ENCODE measurements at places on chromosomes 16 and 17.

DNA sequence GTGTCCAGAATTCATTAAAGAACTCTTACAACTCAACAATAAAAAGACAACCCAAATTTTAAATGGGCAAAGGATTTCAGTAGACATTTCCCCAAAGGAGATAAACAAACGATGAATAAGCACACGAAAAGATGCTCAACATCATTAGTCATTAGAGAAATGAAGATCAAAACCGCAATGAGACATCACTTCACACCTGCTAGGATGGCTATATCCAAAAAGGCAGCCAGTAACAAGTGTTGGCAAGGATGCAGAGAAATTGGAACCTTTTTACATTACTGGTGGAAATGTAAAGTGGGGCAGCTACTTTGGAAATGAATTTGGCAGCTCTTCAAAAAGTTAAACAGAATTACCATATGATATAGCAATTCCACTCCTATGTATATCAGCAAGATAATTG, 42.0 kb downstream of the PITPNM3 start:
- no peak for DNase-seq

- no peak for DNase-seq
These were observed 2.8 kb upstream of the IRX3 start for GRCh38 chr16:54289242-54289944.

DNA sequence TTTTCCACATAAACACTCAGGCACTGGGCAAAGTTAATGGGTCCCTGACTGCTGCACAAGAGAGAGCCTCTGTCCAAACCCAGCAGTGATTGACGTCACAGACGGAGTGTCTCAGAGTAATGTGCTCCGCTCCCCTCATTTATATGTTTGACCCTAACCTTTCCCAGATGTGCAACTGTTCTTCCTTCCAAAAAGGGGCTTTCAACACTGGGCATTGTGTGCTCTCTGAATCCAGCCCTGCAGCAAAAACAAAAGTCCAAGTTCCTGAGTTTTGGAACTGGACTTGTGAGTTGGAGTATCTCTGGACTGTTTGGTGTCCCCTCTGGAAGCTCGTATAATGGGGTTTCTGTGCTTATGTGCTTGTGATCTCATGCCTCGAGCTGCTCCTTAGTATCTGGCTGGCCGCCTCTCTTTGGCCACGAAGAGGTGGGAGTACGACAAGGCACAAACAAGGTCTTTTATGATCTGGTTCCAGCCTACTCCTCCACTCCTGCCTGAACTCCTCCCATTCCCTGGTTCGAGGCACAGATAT, 76.4 kb upstream of the SMIM36 start:
- DNase-seq, result no peak

- no peak for DNase-seq
These were observed 17.8 kb downstream of the ZZEF1 start for GRCh38 chr17:4124999-4125398.

DNA sequence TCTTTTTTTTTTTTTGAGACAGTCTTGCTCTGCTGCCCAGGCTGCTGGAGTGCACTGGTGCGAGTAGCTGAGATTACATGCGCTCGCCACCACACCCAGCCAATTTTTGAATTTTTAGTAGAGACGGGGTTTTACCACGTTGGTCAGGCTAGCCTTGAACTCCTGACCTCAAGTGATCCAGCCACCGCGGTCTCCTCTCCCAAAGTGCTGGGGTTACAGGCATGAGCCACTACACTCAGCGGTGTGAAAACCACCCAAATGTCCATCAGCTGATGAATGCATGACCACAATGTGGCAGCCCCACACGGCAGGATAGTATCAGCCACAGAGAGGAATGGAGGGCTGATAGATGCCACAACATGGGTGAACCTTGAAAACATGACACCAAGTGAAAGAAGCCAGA, 2.1 kb downstream of the P2RX5 start:
- no peak for DNase-seq

GRCh38 chr17:65978871-65979270, 213.1 kb downstream of the CEP112 start:
- no peak for DNase-seq

DNA sequence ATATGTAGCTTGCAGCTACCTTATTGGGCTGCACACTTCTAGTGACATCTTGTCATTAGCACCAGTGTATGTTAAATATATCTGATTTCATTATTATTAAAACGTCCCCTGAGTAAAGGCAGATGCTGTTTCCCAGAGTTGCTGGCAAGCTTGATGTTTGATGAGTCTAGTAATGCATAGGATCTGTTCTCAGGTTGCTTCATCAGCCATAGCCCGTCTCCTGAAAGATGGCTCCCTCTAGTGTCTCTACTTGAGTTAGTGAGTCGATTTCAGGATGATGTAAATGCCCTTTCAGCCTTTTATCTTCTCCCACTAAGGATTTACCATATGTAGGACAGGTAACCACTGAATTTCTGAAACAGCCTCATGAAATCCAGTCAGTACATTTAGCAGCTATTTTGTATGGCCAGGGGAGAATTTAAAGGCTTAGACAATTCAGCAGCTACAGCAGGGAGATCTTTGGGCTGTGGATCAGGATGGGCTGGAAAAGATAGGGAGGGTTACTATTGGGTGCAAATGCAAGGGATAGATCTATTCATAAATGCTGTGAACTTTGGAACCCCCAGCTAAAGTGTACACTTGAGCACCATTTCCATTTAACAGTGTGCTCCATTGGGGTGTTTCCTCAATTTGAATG, 376.3 kb downstream of the CNTNAP4 start:
- DNase-seq, result no peak

GRCh38 chr17:77769215-77769614, 189.3 kb upstream of the TNRC6C start:
- DNase-seq, result no peak

DNA sequence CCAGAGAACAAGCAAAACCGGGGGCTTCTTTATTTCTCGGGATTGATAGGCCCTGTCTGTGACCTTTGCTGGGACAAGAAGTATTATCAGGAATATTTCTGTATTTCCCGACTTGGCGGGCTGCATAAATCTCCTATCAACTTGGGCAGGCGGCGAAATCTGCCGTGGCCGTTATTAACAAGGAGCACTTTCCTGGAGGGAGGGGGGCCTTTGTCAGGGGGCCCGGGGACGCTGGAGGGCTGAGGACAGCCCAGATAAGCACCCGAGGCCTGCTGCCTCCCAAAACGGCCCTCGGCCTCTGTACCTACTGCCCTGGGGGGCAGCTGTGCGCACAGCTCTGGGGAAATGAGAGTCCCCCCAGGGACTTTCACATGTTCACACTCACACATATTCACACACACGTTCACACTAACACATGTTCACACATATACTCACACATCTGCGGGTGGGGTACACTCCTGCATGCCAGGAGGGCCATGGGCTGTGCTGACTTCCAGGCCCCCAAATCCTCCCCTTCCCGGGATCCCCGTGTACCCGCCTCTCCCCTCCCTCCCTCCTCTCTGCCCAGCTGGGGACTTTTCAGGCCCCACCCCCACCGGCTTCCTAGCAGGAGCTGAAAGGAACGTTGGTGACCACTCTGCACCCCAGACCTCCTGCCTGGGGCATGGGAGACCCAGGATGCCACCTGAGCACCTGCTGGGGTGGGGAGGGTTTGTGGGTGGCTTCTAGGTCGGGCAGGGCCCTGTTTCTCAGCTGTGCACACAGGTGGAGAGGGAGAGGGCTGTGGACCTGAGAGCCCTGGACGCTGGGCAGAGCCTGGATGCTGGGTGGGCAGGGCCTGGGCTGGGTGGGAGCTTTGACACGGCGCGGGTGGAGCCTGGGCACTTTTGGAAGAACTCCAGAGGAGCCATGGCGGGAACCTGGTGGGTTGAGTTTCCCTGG, 24.3 kb upstream of the GSE1 start:
- no peak for DNase-seq

DNA sequence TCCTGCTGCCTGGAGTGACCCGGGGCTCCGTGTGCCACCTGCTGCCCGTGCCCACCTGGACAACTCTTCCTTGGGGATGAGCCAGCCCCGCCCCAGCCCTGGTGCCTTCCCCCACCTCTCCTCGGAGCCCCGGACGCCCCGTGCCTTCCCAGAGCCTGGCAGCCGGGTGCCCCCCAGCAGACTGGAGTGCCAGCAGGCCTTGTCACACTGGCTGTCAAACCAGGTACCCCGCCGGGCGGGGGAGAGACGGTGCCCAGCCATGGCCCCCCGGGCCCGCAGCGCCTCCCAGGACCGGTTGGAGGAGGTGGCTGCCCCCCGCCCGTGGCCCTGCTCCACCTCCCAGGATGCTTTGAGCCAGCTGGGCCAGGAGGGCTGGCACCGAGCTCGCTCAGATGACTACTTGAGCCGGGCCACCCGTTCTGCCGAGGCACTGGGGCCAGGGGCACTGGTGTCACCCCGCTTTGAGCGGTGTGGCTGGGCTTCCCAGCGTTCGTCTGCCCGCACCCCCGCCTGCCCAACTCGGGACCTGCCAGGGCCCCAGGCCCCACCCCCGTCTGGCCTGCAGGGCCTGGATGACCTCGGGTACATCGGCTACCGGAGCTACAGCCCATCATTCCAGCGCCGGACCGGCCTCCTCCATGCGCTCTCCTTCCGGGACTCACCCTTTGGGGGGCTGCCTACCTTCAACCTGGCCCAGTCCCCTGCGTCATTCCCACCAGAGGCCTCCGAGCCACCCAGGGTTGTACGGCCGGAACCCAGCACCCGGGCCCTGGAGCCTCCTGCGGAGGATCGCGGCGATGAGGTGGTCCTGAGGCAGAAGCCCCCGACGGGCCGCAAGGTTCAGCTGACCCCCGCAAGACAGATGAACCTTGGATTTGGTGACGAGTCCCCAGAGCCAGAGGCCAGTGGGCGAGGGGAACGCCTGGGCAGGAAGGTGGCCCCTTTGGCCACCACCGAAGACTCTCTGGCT, 38.4 kb downstream of the ARHGAP23 start:
- DNase-seq, result no peak

DNA sequence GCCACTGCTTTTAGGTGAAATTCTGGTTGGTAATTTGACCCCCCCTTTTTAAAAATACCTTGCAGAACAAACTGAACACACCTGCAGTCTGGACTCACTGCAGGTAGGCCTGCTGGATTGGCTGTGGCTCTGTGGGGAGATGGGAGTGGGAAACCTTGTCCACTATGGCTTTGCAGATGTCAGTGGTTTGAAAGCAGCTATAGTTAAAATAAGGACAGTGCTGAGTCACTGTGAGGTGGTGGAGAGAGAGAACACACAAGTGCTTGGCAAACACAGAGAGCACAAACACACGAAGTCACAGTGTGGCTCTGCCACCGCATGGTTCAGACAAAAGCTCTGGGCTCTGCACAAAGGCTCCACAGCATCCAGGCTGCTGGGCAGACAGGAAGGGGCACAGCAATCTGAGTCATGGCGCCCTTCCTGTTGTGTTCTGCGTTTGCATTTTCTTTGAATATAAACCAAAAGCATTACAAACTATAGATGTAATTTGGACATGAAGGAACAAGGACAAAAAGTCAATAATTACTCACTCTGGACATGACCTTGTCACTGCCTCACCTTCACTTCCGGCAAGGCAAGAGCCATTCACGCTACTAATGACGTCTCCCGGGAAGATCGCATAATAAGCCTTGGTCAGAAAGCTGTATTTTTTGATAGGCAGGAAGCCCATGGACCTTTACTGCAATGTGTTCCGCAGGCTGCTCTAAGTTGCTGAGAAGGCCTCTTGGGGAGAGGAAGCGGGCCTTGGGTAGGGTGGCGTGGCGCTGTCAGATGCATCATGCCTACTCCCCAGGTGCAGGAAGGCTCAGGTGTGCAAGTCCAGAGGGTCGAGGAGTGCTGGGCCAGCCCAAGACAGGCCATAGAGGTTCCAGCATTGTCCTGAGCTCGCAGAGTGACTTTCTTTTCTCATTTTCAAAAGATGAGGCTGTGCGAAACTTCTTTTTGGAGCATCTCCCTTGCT, 60.1 kb upstream of the MED9 start:
- peak; percentile 44 for DNase-seq

GRCh38 chr17:56373981-56374833, 219.3 kb upstream of the NOG start:
- no peak for DNase-seq

DNA sequence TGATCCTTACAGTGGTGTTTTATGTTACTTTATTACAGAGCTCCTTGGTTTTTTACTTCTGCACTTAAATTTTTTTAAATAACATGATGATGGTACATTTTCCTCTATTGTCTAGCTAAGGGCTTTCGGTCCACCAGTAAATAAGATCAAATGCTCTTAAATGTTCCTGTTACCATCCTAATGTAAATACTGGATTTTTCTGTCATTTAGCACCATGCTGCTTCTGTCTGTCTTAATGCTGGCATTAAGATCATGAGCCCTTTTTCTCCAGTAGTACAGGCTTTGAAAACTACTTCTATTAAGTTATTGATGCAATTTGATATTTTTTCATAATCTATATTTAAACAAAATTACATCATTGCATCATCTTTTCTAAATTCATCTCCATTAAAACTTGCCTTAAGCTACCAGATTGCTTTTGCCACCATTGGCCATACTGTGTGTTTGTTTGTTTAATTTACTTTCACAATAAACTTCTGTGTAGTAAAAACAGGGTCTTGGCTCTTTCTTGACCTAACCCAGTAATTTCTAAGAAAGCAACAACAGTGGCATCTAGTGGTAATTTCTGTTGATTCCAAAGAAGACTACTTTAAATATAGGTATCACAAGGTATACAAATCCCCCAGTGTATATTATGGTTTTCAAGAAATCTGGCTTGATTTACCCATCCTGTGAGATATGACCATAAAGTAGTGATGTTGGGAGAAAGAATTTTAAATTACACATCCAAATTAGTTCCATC, 9.0 kb upstream of the PHAF1 start:
- no peak for DNase-seq

DNA sequence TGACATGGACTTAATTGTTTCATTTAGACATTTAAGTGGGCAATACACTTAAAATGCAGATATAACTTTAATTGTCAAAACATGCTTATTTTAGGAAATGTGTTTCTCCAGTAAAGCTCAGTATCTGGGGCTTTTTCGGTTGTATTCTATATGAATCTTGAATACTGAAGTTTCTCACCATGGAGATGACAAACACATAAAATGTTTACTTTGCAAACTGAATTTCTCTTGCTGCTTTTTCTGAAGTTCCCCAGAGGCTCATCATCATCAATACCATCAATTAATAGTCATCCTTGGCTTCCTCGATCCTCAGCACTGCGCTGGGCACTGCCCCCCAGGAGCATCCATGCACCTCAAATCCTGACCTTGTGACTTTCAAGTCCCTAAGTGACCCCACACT, 227.3 kb downstream of the WWOX start:
- DNase-seq, result no peak

DNA sequence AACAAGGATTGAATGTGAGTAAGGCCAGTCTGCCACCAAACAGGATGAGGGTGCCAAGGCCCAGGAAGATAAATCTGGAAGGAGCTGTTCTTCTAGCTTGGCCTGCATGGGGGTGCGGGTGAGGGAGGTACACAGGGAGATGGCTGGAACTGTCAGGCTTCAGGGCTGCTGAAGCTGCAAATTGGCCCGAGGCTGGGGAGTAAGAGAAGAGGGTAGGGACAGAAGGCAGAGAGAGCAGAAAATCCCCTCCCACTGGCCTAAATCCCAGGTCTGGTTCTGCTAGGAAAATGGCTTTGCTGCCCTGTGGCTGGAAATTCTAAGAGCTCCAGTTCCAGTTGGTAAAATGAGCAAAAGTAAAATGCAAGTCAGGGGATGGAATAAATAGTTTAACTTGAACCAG, 87.9 kb downstream of the CCDC182 start:
- no peak for DNase-seq

Measured in CD14-positive monocyte (primary cell).